Activated CD8-positive, alpha-beta memory T cell treated with anti-CD3 and anti-CD28 coated beads for 4 hours (primary cell): ENCODE measurements at places on chromosomes 2 and 18.

DNA sequence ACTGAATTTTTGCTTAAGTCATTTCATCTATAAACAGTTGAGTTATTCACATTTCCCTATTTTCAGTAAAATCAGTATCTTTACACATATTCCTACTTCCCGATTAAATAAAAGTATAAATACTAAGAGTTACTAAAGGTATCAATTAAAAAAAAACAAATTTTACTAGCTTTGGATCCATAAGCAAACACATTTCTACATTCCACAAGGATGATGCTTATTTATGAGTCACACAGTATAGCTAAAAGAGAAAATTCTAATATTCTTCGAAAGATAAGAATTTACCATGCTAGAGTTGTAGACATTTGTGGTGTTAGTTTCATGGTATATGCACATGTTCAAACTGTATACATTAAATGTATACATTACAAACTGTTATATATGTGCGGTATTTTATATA is 23.7 kb downstream of the PGAP1 start:
- no peak for DNase-seq

- no peak for DNase-seq
Observed at GRCh38 chr18:37321582-37322491, 243.8 kb downstream of the CELF4 start.

GRCh38 chr2:101419096-101419663 is 31.9 kb upstream of the CREG2 start:
- peak; percentile 25 for DNase-seq

GRCh38 chr2:42117923-42118753 is 51.0 kb upstream of the EML4 start:
- DNase-seq: no peak

- no peak for DNase-seq
Observed at GRCh38 chr2:59196491-59196890, 955.4 kb upstream of the FANCL start.

GRCh38 chr2:103738606-103739005 is 976.8 kb downstream of the TMEM182 start:
- DNase-seq: no peak

DNA sequence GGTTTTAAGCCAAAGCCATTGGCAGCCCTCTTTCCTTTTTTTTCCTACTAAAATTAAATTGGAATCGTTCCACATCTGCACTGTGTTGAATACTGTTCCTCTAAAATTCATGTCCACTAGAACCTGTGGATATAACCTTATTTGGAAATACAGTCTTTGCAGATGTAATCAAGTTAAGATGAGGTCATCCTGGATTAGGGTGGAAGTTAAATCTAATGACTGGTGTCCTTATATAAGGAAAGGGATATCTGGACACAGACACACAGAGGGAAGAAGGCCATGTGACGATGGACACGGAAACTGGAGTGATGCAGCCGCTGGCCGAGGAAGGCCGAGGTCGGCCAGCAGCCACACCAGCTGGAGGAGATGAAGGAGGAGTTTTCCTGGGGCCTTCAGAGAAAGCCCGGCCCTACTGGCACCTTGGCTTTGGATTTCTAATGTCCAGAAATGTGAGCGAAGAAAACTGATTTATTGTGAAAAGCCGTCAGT is 49.4 kb downstream of the LONRF2 start:
- DNase-seq: no peak

GRCh38 chr2:3527886-3528785 is 8.8 kb upstream of the ADI1 start:
- DNase-seq: no peak

DNA sequence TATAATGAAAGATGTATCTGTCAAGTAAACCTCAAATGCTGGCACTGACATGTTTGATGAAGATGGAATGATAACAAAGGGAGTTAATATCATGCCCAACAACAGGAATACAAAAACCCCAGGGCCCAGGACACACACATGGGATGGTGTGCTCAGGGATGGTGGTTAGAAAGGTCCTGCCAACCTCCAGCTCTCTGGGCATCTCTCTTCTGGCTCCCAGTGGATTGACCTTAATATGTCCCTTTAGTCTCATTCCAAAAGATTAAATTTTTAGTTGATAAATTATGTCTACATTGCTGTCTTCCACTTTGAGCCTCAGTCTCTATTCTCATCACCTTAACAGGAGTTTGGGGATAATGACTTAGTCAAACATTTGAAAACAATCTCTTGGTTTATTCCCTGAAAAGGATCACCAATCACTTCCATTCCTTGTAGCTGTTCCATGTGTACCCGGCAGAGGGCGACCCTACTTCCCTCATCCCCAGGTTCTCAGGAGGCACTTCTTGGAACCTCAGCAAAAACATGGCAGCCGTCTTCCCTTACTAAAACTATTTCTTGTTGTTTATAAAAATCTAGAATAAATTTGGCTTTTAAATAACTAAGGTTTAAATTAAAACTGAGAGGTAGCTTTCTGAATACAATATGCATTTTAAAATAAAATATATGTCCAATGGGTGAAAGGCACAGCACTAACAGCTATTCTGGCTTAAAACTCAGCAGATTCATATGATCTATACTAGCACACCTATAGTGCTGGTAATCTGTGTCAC is 29.6 kb downstream of the MCEE start:
- DNase-seq: peak; percentile 6

DNA sequence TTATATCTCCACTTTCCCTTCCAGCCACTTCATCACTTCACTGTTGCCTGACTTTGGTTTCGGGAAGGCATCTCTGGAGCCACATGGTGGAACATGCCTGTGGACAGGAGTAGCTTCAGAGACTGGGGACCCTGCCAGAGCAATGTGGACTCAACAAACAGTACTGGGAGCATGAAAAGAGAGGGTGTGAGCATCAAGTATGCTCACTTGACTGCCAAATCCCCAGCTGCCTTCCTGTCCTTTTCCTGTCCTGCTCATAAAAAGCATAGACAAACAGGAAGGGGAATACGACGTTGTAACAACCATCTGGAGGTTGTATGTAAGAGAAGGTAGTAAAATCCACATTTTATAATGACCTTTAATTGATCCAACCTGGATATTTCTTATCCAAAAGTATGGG is 61.3 kb upstream of the CSRNP3 start:
- DNase-seq: no peak

DNA sequence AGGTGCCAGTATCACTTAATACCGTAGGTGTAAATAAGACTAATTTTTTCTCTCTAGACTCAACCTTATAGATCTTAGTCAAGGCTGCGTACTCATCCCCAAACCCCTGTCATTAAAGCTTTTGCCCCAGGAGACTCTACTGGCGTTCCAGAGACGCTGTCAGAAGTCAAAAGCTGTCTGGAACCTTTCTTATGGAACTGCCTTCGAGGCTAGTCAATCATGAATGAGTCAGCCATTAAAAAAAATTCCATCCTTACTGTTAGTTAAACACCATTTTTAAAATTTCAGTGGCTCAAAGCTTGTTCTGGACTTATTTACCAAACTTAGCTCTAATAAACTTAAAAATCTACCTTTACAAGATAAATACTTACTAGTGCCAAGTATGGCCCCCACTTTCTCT is 52.1 kb downstream of the SPRED2 start:
- no peak for DNase-seq

GRCh38 chr18:31185186-31185950 is 22.7 kb upstream of the DSC1 start:
- no peak for DNase-seq

- no peak for DNase-seq
Observed at GRCh38 chr2:114968748-114969400, 526.4 kb downstream of the DPP10 start.

DNA sequence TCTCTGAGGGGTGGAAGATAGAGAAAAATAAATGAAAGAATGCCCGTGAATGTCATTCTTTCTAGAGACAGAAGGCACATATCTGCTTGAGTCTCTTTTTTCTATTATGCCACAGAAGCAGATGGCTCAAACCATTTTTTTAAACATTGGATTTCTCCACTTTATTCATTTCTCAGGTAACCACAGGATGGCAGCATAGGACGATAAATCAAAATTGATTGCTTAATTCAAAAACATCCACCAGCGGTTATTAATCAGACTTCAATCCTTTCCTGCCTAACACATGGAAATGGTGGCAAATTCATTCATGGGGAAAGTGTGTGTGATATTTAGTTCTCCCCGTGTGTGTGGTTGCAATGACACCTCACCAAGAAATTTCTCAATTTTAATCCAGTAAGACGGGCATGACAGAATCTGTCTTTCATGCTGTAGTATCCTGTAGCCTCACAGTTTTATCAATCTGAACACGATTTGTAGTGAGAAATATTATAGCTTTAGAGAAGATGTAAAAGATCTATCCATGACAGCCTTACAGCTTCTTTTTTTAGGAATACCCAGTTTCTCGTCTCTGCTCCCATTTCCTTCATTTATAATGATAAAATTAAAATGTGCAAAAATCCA is 72.2 kb downstream of the DSC3 start:
- no peak for DNase-seq

DNA sequence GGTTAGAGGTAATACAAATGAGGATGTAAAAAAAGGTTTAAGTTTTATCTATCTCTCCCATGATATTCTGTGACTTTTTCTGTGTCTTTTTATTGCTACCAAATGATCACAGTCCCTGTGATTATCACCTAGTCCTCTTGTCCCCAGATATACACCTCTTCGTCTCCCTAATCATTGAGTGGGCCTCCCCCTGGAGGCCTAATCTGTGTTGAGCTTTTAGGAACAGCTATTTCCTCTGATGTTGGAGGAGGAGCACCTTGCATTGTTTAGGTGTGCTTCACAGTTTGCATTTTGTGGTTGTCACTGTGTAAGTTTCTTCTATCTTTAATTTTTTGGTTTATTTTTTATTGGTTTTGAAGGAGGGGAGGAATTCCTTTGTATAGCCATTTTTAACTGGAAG is 33.3 kb downstream of the CCDC85A start:
- no peak for DNase-seq

DNA sequence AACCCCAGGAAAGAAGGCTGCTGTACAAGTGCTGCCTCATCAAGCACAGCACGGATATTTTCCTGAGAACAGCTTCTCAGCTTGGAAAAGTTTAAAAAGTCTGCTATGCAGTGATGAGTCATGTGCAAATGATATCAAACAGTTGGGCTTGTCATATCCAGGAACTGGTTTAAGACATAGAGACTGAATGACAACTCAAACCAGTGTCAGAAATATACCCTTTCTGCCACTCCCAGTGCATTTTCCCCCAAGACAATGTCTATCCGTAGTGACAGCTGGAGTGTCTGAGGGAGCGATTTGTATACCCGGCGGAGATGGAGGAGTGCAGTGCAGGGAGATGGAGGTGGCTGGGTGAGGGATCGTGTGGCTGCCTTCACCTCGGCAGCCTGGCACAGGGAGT is 28.2 kb downstream of the SOX11 start:
- DNase-seq: no peak

DNA sequence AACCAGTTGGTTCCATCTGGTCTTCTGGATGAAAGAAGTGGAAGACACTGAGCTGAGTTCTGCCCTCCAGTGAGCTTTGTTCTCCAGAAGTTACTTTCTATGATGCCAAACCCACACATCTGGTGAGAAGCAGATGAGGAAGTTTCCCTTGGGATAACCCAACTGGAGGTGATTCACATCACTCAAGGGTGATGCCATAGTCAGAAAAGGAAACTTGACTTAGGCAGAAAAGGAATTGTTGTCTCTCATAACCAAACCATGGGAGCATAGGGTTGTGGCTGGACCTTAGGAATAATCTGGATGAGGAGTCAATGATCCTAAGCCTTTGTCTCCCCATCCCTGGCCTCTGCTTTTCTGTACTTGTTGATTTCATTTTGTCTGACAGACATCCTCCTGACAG is 43.7 kb downstream of the CDC42EP3 start:
- DNase-seq: no peak

GRCh38 chr2:202815548-202816360 is 55.8 kb downstream of the ICA1L start:
- no peak for DNase-seq

DNA sequence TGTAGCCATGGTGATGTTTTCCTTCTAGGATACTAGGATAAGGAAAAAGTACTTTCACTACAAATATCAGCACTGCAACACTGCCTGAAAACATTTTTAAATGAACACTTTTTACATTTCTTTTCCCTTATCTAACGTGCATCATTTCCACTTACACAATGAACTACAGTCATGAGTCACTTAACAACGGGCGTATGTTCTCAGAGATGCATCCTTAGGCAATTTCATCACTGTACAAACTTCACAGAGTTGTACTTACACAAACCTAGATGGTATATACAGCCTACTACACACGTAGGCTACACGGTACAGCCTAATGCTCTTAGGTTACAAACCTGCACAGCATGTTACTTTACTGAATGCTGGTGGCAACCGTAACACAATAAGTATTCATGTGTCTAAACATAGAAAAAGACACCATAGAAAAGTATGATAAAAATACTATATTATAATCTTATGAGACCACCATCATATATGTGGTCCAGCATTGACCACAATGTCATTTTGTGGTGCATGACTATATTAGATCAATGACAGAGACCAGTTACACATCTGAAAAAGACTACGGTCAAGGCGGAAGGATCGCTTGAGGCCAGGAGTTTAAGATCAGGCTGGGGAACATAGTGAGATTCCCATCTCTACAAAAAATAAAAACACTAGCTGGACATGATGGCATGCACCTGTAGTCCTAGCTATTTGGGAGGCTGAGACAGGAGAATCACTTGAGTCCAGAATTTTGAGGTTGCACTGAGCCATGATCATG is 39.8 kb downstream of the WDR33 start:
- no peak for DNase-seq

DNA sequence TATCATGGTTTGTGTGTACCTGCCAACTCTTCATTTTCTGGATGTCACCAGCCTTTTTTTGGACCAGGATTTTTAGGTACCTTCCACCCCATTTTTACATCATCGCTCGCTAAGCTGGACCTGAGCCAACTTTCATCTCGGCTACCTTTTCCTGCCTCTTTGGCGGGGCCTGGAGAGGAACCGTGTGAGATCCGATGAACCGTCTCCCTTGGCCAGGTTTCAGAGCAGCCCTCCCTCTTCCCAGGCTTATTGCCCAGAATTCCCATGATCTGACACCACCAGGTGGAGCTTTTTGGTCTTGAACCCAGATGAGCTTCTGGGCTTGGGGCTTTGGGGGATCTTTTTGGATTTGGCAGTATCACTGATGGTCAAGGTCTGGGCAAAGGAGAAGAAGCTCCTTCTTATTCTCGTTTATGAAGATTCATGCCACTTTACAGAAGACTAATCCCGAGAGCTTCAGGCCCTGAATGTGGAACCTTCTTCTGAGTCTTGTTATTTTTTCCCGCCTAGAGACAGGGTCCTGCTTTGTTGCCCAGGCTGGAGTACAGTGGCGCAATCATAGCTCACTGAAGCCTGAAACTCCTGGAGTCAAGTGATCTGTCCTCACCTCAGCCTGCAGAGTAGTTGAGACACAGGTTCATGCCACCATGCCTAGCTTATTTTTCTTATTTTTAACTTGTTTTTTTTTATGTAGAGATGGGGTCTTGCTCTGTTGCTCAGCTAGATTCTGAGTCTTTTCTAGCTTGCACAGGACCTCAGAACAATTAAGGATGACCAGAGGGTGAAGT is 50.4 kb downstream of the GATA6 start:
- DNase-seq: no peak

GRCh38 chr2:128388499-128388941 is 69.9 kb upstream of the HS6ST1 start:
- no peak for DNase-seq

- no peak for DNase-seq
Observed at GRCh38 chr18:25533218-25533617, 181.3 kb upstream of the ZNF521 start.

GRCh38 chr2:201452922-201453643 is 1.5 kb downstream of the STRADB start:
- no peak for DNase-seq

- DNase-seq: no peak
Observed at GRCh38 chr2:54858021-54858681, 134.7 kb downstream of the EML6 start.

- DNase-seq: no peak
Observed at GRCh38 chr2:84749442-84749841, 131.4 kb downstream of the TRABD2A start.
